ENCODE measurements at places on chromosomes 16 and 17. TPM values are rescaled to one million over a fixed set of nuclear protein-coding genes. Genes with fewer than 3 reads are reported as not detected.

Gene COASY
- total RNA-seq: 33.8 TPM

Gene KCNAB3
- total RNA-seq: not detected

Gene FN3K
- 0.16 TPM for total RNA-seq

Gene HSD17B1
- 2.1 TPM for total RNA-seq

Gene CCNF
- 9.0 TPM for total RNA-seq

Gene AGRP
- total RNA-seq: not detected

Gene FASN
- total RNA-seq: 170 TPM

Gene ABCA8
- total RNA-seq: 58.2 TPM

Gene GPRC5C
- total RNA-seq: 13.9 TPM

Gene SOST
- not detected for total RNA-seq

All from cardiac atrium fibroblast (primary cell).